ENCODE measurements at places on chromosomes 1 and 21. TPM values are rescaled to one million over a fixed set of nuclear protein-coding genes. Genes with fewer than 3 reads are reported as not detected.

The LRRC52 gene
- not detected for total RNA-seq

The HHAT gene
- 1.6 TPM for total RNA-seq

The ALDH4A1 gene
- total RNA-seq, result 16.9 TPM

The PRELP gene
- total RNA-seq, result not detected

The CDK18 gene
- total RNA-seq, result not detected

The FTCD gene
- total RNA-seq, result 0.25 TPM

The AGT gene
- 0.04 TPM for total RNA-seq

The USH2A gene
- total RNA-seq, result not detected

The HAO2 gene
- total RNA-seq, result not detected

The DIO1 gene
- not detected for total RNA-seq

The CYB5RL gene
- total RNA-seq, result 4.3 TPM

The DCST1 gene
- not detected for total RNA-seq

The THEM5 gene
- total RNA-seq, result not detected

The PCBP3 gene
- 0.14 TPM for total RNA-seq

The OR10J1 gene
- total RNA-seq, result not detected

The GJA9 gene
- total RNA-seq, result not detected

The RGL1 gene
- total RNA-seq, result 40.8 TPM

The ADAMTS4 gene
- total RNA-seq, result 26.8 TPM

The OR2T33 gene
- total RNA-seq, result not detected

The OR6K3 gene
- total RNA-seq, result not detected

The GNG12 gene
- 237 TPM for total RNA-seq

Measured in pulmonary artery endothelial cell (primary cell).